ENCODE measurements at places on chromosomes 16 and 17.

- no peak for DNase-seq
These were observed 17.5 kb upstream of the FBXO47 start for GRCh38 chr17:38984666-38985065.

DNA sequence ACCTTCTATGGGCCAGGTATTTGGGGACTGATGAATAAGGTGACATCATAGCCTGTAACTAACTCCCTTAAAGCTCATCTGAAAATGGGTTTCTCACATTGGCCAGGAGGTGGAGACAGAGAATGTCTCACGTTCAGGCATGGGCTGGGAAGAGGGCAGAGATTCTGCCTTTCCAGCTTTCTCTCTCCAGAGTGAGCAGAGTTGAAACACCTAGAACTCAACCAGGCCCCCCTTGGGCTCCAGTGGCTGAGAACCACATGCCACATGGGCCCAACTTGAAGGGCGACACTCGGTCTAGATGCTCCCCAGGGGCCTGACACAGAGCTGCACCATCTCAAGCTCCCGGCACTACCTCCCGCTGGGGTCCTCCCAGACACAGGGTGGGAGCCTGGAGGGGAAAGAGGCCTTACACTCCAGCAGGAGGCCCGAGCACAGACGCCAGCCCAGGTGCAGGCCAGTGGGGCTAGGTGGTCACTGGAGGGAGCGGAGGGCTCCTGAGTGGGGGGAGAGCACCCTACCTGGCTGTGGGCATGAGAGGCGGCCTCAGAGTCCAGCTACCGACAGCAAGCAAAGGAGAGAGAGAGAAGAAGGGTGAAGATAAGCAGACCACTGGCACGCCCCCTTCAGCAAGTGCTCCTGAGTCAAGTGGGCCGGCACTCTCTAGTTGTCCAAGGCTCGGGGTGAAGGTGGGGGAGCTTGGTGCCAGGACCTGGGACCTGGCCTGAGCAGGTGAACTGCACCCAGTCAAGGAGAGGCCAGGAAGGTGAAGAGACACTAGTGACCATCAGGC, 55.9 kb downstream of the MYO18A start:
- peak; percentile 91 for DNase-seq

DNA sequence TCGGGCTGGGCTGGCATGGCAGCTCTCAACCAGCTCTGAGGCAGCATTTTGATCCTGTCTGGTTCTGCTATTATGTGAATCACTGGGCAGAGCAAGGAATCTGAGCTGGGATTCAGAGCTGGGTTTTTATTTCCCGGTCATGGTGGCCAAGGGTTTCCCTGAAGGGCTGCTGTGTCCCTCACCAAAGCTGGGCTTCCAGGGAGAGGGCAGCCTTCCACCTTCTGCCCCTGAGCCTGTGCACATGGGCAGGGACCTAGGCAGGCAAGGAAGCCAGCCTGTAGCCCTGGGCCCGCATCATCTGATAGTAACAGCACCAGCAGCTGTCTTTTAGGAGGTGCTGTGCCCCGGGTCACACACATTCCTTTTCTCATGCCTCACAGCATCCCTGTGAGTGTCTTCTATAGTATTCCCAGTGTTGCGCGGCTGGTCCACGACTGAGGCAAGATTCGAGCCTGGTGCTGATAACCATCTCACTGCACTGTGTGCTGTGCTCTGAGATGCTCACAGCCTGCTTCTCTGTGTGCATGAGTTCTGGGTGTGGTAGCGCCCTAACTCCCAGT, 85.3 kb upstream of the PLCG2 start:
- DNase-seq = no peak

DNA sequence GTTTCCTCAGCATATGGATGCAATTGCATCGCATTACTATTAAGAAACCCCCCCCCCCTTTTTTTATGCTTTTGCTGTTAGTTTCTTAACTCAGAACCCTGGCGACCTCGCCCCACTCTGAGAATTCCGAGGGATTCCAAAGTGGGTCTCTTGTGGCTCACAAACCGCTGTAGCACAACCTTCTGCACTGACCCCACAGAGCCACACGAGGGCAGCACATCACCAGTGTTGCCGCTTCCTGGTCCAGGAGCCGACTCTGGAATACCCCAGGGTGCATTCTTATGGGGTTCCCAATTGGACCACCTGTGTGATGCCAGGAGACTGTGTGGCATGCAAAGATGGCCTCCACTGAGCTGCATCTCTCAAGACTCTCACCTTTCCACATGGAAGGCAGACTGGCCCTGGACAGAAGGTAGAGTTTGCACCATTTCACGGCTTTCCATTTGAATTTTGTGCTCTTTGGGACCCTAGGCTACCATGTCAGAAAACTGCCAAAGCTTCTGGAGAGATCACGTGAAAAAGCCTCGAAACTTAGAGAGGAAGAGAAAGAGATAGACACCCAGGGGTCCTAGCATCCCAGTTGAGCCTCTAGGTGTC, 432.7 kb upstream of the ASIC2 start:
- peak; percentile 25 for DNase-seq

- no peak for DNase-seq
These were observed 260.7 kb upstream of the FOXF1 start for GRCh38 chr16:86249631-86250030.

GRCh38 chr16:8893976-8894690, 12.0 kb downstream of the LITAFD start:
- DNase-seq = no peak
